Bronchial epithelial cell (primary cell): ENCODE measurements at places on chromosomes 7 and 10.

GRCh38 chr7:47211519-47211973 is 370.4 kb downstream of the TNS3 start:
- no peak for DNase-seq

DNA sequence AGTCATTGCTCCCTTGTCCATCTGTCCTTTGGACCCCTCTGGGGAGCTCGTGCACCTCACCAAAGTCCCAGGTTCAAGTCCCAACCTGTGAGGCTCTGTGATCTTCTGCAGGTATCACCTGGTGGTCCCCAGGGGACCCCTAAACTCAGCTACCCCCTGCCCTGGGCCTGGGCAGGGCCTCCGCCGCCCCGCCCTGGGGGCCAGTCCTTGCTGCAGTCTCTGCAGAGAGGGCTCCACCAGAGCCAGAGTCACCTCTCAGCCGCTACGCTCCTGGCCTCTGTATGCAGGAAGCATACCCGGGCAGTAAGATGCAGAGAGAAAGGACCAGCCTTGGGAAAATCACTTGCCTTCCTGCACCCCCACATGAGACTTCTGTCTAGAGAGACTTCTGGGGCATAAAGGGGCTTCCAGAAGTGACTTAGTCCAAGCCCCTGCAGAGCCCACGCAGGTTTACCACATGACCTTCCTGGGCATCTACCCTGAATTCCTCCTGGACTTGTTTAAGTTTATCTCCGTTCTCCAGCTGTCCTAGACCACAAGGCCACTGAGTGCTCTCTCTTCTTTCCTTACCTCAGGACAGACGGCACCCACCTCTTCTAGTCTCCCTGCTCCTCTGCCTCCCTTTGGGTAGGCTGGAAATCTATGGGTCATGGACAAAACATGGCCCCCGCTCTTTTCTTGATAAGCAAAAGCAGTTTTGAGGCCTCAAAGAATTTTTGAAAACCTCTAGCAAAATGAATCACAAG is 21.2 kb downstream of the CALML5 start:
- no peak for DNase-seq

- DNase-seq: no peak
Measured at GRCh38 chr10:130466271-130466997, 330.2 kb downstream of the GLRX3 start.

DNA sequence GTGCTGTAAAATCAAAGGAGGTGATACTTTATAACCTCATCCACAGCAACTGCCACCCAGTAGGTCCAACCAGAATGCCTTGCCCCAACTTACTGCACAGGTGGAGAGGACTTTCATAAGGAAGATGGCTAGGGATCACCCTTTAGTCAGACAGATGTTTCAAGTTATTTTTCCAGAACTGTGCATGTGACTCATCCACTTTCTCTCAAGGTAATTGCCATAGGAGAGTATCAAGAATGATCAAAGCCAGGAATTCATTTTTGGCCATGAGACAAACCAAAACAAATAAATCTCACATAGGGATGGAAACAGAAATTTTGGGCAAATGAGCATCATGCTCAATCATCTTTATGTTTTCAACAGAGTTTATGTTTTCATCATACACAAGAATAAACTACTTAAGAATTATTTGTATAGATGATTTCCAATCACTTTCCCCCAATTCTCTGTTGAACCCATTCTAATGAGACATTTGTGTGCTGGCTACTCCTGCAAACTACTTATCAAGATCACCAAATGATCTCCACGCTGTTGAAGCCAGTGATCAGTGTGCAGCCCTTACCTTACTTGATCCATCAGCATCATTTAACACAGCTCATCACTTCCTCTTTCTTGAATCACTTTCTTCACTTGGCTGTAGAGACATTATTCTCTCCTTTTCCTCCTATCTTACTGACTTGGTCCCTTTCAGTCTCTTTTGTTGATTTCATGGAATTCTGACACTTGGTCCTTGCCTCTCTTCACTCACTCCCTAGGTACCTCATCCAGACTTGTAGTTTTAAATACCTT is 74.0 kb downstream of the SLC16A9 start:
- DNase-seq: peak; percentile 20

DNA sequence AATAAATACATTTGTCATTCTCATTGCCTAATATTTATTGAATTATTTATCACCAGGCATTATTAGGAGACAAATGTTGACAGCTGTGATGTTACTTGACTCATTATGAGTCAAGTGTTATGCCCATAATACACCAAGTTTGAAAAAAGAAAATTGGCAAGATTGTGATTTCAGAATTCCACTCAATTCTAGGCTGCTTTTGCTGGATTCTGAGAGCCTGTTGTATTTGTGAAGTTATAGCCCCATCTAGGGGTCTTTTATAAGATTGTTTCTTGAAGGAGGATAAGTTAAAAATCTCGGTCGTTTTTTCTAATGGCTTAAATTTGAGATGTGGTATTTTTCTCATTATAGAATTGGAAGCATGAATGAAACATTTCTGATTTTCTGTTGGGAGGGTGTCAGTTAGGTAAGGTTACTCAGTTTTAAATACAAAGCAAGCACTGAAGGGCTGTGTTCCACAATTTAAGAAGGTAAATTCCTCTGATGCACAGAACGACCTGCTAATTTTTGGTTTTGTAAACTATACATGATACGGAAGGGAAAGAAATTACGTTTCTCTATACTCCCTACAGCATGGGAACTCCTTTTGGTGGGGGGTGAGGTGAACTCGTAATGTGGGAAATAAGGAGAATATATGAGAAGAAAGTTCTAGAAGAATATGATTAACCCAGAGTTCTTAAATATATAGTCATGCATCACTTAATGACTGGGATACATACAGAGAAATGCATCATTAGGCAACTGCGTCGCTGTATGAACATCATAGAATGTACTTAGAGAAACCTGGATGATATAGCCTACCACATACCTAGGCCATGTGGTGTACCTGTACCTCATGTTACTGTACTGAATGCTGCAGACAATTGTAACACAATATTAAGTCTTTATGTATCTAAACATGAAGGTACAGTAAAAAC is 2.6 kb downstream of the STK31 start:
- DNase-seq: peak; percentile 73

DNA sequence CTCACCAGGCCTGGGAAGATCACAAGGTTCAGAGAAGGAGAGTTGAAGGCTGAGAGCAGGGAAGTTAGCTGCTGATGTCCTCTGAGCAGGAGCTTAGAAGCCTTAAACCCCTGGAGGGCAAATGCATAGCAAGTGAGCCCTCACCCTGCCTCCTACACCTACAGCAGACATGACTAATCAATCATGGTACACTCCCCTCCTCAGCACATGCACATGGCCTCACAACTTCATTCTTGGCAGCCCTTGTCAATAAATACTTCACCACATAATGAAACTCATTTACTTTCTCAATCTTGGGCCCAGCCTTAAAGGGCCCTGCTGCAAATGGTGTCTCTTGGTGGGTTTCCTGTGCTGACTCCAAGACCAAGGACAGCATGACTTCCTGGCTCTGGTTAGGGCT is 12.9 kb downstream of the MMRN2 start:
- peak; percentile 67 for DNase-seq

- no peak for DNase-seq
Measured at GRCh38 chr10:88534072-88534665, 48.9 kb downstream of the RNLS start.

DNA sequence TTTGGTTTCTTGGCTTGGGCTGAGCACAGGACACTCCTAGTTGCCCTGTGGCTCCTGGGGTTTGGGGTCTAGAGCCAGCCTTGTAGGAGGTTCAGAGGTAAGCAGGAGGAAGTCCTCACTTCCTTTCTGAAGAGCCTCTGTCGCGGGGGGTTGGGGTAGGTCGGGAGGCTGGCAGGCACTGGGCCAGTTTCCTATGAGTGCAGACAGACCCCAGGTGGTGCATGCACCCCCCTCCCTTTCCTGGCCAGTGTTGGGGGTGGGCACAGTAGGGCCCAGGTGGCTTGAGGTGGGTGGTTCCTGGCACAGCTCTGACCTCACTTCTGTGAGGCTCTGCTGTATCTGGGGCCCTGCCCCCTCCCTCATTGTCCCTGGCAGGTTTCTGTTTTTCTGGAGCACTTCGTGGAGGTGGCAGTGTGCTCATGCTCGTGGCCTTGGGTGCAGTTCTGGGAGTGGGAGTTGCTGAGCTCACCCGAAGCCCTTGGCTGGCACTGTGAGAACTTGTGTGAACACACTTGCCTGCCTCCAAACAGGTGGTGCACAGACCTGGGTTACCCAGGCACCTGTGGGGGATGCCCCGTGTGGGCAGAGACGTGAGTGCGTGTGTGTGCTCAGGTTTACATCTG is 1.8 kb downstream of the PALD1 start:
- no peak for DNase-seq

- DNase-seq: no peak
Measured at GRCh38 chr7:46319841-46320240, 398.8 kb upstream of the IGFBP3 start.

- DNase-seq: peak; percentile 81
Measured at GRCh38 chr10:59906417-59907202, at the start of gene CCDC6. Gene CCDC6 (minus strand): TSS chr10:59906556. CDS start chr10:59906424, 132 bp downstream.

DNA sequence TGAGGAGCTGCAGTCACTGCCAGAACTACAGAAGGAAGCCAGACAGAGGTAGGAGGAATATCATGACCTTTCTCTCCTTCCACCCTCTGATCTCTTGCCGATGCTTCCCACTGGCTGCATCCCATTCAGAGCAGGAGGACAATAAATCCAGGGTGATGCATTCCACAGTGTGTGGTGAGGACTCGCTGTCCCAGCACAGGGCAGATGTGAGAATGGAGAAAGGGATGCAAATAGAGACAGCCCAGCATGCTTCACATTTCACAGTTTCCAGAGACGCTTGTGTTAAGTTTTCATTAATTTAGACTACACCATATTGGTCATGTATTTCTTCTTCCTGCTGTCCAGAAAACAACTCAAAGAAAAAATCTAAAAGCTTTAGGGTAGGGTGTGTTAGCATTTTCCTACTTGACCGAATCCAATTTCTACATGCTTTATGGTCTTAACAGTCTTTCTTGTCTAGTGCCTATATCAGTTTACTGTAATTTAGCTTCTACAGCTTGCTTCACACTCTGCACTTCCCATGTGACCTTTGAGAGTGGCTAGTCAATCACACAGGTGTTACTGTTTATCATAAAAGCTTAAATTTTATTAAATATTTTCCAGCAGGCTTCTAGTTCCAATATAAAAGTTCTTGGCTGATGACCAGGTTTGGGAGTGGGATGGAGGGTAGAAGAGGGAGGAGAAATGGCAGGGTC is 155.6 kb downstream of the RAPGEF5 start:
- no peak for DNase-seq

DNA sequence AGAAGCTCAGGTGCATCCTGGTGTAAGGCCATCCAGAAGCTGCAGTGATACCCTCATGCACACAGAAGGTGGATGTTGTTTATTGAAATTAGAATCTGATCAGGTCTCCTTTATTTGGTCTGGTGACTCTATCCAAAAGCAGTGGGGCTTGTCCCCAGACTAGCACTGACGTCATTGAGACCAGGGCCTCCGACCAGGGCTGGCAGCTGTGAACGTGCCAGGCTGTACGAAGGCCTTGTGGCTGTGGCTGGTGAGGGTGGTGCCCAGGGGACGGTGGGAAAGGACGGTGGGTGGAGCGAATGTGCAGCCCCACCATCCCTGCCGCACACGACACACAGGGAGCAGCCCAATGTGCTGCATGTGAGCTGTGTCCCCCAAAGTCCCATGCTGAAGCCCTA is 160.0 kb downstream of the ADARB2 start:
- no peak for DNase-seq

DNA sequence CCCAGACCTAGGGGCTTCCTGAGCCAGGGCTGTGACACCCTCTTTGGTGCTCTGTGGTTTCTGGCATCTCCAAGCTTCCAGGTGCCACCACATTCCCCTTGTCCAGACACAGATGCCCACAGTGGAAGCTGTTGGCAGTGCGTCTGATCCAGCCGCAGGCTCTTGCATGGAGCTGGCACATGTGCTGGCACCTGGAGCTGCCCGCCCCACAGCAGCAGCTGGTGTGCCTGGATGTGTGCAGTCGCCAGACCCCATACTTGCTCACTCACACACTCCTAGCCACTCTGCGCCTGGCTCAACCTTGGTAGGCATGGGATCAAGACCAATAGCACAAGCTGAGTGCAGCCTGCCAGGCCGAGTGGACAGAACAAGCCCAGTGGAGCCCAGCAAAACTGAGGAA is 106.5 kb downstream of the LYZL1 start:
- no peak for DNase-seq
